Kidney (tissue), 22 donors: ENCODE measurements at places on chromosomes 12 and 14. TPM values are rescaled to one million over a fixed set of nuclear protein-coding genes. Genes with fewer than 3 reads are reported as not detected.
A peak's percentile ranks its signal among the peaks of the same experiment; 100 is the strongest.

DNA sequence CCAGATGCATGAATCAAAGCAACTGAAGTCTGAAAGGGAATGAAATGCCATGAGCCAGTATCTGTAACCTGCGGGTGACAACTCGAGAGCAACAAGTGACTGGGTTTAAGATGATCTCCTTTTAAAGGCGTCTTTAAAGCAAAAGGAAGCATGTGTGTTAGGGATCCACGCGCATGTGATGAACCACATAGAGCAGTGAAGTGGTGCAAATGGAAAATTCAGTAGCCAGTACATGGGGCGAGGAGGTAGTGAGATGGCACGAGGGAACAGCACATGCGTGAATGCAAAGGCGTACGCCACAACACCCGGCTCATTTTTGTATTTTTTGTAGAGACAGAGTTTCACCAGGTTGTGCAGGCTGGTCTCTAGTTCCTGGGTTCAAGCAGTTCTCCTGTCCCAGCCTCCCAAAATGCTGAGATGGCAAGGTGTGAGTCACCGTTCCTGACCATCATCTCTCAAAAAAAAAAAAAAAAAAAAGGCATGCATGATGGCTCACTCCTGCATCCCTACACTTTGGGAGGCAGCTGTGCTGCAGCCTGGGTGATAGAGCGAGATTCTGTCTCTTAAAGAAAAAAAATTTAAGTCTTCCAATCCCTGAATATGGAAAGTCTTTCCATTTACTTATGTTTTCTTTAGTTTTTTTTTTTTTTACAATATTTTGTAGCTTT lies 24.6 kb upstream of the BCL7A start:
- DNase-seq = no peak

The OR4K17 gene
- not detected for polyA plus RNA-seq

DNA sequence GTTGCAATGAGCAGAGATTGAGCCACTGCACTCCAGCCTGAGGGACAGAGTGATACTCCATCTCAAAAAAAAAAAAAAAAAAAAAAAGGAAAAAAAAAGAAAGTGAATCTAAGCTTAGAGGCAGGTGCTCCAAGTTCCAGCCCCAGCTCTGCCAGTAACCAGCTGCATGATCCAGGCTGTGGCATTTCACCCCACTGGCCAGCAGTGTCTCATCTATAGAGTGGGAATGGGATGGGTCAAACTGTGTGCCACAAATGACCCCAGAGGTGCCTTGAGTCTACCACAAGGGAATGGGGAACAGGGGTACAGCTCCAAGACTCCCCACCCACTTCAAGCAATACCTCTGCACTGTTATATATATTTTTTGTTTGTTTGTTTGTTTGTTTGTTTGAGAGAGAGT lies 5.0 kb downstream of the PLEKHD1 start:
- peak; percentile 15 for DNase-seq

DNA sequence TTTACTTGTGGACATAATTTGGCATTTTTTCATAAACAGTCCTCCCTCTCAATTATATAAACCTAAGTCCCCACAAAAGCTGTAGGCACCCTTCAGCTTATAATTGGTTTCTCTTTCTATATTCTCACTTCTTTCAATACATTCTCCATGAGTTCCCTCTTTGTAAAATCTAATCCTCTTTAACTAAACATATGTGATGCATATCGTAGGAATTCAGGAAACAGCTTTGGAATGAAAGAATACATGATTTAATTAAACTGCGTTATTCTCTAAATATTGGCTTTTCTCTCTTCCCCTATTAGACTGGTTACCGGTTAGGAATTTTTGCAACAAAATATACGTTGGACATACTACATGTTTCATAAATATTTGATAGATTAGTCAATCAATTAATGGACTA lies 1122.6 kb downstream of the FLRT2 start:
- no peak for DNase-seq

The CLEC1A gene
- 5.3 TPM for polyA plus RNA-seq

GRCh38 chr12:9122091-9122609 lies 6.4 kb upstream of the A2M start:
- no peak for DNase-seq

The PTPRR gene
- polyA plus RNA-seq = 0.86 TPM

DNA sequence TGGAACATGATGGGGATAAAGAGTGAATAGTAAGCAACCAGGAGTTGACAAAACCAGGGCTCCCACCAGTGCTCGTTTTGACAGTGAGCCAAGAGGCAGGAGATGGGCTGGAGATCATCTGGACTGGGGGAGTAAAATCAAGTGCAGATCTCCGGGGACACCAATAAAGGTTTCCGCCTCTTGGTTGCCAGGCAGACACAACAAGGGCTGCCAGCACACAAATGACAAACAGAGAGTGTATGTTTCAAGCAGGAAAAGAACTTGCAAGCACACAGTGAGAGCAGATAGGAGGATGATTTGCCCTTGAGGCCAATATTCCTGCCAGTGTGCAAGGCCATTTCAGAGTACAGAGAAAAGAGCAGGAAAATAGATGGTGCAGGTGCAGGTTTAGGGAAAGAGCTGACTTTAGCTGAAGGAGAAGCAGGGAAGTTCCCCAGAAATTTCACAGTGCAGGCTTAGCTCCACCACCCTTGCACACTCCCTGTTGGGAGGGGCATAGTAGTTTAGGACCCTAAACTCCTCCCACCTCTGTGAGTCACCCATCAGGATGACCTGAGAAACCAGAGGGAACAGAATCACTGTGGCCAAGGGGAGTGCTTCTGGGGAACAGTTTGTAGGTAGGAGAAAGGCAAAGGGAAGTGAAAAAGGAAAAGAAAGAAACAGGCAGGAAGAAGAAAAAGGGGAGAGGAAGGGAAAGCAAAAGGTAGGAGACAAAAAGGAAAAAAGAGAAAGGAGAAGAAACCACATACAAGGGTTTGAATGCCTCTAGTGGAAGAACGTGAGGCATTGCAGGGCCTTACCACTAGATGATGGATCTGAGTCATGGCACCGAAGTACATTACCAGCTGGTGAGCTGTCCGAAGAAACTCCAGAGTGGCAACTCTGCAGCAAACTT lies 404.4 kb downstream of the SLC6A15 start:
- DNase-seq = no peak

The CDCA3 gene
- 2.1 TPM for polyA plus RNA-seq

- no peak for DNase-seq
Observed at GRCh38 chr12:107467716-107468115, 217.9 kb upstream of the PWP1 start.

DNA sequence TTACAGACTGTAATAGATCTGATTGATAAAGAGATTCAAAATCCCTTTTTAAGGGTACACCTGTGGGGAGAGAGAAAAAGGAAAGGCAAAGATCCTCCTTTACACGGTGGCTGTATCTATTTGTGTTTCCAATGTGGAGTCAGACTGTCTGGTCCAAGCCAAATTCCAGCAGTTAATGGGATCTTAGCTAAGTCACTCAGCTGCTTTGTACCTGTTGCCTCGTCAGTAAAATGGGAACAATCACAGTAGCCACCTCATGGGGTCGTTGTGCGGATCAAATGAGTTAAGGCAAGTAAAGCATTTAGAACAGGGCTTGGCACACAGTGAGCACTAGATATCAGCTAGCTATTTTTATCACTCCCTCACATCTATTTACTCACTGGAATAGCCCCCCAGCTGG lies 46.9 kb downstream of the EFCAB11 start:
- no peak for DNase-seq

GRCh38 chr12:5384015-5384414 lies 47.9 kb upstream of the NTF3 start:
- no peak for DNase-seq

The RASAL1 gene
- 23.5 TPM for polyA plus RNA-seq

DNA sequence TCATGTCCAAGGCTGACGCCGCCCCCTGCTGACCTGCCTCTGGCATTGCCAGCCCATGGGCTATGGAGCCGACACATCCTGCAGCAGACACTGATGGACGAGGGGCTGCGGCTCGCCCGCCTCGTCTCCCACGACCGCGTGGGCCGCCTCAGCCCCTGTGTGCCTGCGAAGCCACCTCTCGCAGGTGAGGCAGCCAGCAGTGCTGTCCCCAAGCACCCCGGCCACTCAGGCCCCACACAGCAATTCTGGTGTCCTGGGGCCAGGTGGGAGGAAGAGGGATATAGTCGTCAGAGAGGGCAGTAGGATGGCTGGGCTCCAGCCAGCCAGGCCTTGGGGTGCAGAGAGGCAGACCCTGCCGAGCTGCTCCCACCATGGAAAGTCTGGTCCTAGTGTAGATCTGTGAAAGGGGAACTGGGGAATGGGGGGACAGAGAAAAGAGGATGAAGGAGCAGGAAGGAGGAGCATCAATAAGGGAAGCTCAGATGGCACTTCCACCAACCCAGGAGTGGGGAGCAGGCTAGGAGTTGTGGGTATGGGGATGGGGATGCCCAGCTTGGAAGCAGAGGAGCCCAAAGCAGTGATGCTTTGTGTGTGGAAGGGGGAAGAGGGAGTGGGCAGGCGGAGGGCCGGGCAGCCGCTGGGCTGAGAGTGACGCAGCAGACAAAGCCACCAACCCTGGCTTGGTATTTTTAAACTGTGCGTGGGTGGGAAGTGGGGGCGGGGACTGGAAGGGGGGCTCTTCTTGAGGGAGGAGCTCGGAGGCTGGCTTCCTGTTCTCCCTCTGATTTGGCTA lies 4.7 kb downstream of the NAB2 start:
- peak; percentile 95 for DNase-seq

The MYH6 gene
- 0.13 TPM for polyA plus RNA-seq

The KRT2 gene
- not detected for polyA plus RNA-seq

DNA sequence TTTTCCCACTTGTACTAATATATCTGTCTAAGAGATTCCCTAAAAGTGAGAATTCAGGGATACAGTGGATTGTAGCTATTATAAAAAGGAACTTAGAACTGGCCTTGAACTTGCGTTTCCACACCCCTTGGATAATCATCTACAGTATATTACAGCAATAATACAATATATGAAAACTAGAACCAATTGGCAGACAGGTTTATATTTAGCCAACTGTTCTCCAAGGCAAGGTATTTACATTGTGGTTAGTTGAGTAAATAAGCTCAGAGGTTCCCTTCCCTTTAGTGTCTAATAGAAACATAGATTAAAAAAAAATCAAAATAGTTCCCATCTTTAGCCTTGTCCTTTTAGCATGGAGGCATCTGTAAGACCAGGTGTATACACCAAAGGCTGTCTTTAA lies 42.1 kb downstream of the LIMA1 start:
- DNase-seq = no peak

- DNase-seq = no peak
Observed at GRCh38 chr12:58966939-58967338, 46.6 kb upstream of the LRIG3 start.

GRCh38 chr12:59657266-59657665 lies 61.4 kb downstream of the SLC16A7 start:
- DNase-seq = no peak

The SERPINA12 gene
- polyA plus RNA-seq = not detected

DNA sequence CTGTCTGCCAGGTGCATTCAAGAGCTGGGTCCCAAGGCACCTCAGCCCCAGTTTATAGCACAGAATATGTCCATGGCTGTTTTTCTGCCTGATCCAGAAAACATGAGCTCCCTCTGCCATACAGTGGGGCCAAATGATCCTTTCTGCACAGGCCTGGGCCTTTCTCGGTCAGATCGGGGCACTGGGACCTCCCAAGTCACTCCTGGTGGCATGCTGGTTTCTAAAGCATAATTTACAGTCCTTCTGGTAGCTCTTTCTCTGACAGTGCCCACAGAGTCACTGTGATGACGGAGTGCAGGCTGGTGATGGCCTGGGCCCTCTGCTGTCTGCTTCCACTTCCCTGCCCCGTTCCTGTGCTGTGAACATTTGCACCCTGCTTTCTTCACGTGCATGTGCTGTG lies 99.2 kb downstream of the ADGRD1 start:
- no peak for DNase-seq

DNA sequence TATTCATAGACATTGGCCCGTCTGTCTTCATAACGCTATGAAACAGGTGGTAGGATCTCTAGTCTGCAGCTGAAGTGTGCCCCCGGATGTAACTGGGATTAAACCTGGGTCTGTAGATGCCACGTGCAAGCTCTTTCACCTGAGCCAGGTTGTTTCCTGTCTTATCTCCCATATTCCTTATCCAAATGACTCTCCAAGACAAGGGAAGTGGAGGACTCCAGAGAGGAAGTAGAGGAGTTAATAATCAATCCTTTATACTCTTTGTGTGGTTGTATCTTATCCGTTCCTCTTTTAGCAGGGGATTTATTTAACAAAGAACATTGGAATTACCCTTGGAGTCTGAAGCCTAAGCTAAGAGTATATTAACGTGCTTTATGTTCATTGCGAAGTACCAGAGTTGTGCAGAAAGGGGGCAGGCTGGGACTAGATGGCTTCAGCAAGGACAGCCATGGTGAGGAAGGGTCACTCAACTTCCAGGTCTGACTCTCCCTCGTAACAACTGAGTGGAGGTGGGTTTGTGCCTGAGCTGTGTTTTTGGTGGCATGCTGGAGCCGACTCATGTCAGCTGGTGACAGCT lies 82.8 kb downstream of the RIN3 start:
- no peak for DNase-seq

The NPFF gene
- polyA plus RNA-seq = 1.3 TPM

DNA sequence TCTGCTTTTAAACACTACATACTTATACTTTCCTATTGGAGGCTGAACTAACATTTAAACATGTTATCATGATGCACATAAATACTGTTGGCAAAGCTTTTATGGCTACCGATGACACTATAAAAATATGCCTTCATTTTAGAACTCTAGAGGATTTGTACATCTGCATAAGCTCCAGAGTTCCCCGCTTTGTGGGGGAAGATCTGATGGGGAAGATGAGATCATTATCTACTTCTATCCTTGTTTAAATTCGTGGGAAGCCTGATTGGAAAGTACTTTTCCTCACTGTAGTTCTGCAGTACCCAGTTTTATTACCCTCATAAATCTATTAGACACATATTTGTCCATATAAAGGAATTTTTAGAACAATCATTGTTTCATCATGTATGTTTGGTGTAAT lies 299.6 kb upstream of the ATP2B1 start:
- no peak for DNase-seq

The RPL10L gene
- polyA plus RNA-seq = not detected

DNA sequence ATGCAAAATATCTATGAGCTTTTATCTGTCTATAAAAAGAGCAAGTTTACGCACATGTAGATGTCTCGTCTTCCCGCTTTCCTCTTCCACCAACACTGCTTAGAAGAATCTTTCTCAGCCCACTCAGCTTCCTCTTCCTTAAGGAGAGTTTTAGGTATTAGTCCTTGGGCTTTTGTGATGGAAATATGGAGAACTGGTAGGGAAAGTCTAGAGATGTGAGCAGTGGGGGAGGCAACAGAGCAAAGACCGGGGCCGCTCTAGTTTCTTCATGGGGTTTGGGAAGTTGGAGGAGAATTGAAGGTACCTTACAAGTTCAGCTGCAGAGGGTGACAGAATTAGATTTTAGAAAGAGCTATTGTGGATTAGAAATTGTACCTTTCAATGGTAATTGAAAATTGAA lies 56.3 kb upstream of the CPNE8 start:
- DNase-seq = no peak

DNA sequence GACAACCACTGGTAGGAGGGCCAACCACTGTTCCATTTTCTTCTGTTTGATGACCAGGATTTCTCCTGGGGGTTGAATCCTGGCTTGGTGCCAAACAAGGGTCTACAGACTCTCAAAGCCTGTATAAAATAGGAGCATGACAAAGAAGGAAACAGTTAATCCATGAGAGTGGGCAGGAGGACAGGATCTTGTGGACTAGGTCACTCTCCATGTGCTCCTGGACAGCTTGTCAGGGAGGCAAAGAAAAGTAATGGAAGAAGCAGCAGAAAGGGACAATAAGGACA lies 243.7 kb downstream of the AKAP6 start:
- no peak for DNase-seq
